H7 (cell line): ENCODE measurements at places on chromosomes 16 and 17. TPM values are rescaled to one million over a fixed set of nuclear protein-coding genes. Genes with fewer than 3 reads are reported as not detected.

The KRT33B gene
- not detected in 2 replicates for total RNA-seq

The KCNH4 gene
- total RNA-seq = 0.10 TPM in 1 of 2 replicates, not detected in the other

The DLX4 gene
- 1.0 and 1.1 TPM in 2 replicates for total RNA-seq

The CHP2 gene
- 1.9 and 2.1 TPM in 2 replicates for total RNA-seq

The MT1M gene
- total RNA-seq = 0.80 and 0.81 TPM in 2 replicates

The HOXB7 gene
- 0.45 TPM in 1 of 2 replicates, not detected in the other for total RNA-seq

The CTRB1 gene
- not detected in 2 replicates for total RNA-seq

The TRAF7 gene
- 147 and 153 TPM in 2 replicates for total RNA-seq

The ERN1 gene
- total RNA-seq = 1.8 and 2.3 TPM in 2 replicates

The TBC1D3E gene
- not detected in 2 replicates for total RNA-seq

The SPN gene
- 0.48 and 0.59 TPM in 2 replicates for total RNA-seq
